CD4-positive, alpha-beta T cell treated with Interleukin-4 for 1 hour (primary cell): ENCODE measurements at places on chromosomes 7 and 10.

- DNase-seq = no peak
Observed at GRCh38 chr7:101488826-101489572, 126.3 kb downstream of the COL26A1 start.

- no peak for DNase-seq
Observed at GRCh38 chr7:26959290-26959689, 94.9 kb upstream of the SKAP2 start.

DNA sequence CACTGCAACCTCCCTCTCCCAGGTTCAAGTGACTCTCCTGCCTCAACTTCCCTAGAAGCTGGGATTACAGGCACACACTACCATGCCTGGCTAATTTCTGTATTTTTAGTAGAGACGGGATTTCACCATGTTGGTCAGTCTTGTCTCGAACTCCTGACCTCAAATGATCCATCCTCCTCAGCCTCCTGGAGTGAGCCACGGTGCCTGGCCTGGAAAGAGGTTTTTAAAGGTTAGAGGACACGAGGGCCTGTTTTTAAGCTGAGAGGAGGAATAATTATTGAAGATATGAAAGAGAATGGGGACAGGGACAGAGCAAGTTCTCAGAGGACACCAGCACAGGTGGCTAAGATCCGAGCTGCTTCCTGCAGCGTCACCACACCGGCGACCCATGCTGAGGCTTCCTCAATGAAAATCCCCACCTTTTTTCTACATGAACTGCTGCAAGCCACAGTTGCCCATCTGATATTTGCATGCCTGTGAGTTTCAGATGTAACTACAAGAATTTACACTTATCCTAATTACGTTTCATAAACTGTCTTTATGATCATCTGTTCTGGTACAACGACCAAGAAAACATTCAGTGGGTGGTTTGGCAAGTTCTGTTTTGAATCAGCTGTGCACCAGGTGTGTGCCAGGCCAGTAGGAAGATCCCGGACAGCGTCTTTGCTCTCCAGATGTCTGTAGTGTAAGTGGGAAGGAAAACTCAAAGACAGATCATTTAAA, 76.0 kb downstream of the HIP1 start:
- DNase-seq = no peak

DNA sequence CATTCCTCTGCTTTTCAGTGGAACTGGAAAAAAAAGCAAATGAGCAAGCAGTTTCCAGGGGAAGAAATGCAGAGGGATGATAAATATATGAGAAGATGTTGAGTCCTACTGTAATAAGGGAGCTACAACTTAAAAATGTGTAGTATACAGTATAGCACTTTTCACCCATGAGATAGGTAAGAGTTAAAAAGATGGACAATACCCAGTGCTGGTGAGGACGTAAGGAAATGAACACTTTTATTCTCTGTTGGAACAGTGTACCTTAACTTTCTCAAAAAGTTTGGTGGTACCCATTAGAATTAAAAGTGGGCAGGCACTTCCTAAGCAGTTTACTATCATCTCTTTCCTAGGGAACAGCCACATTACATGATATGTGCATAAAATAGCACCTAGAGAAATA, 2.7 kb upstream of the FAM170B start:
- DNase-seq = no peak

DNA sequence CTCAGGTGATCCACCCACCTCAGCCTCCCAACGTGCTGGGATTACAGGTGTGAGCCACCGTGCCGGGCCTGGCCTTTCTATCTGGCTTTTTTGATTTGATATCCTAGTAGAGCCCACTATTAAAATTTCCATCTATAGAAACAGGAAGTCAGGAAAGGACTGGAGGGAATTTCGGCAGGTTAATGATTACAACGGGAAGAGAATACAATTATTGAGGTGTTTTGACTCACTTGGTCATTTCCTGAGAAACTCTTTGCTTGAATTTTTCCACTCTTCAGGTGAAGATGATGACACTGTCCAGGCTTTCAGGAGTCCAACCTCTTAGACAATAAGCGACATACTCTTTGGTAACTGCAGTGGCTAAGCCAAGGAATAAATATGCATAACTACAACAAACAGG, 1.1 kb upstream of the MKLN1 start:
- no peak for DNase-seq
